Midbrain (tissue), 1 donor: ENCODE measurements at places on chromosomes 5 and 9.
A peak's percentile ranks its signal among the peaks of the same experiment; 100 is the strongest.

DNA sequence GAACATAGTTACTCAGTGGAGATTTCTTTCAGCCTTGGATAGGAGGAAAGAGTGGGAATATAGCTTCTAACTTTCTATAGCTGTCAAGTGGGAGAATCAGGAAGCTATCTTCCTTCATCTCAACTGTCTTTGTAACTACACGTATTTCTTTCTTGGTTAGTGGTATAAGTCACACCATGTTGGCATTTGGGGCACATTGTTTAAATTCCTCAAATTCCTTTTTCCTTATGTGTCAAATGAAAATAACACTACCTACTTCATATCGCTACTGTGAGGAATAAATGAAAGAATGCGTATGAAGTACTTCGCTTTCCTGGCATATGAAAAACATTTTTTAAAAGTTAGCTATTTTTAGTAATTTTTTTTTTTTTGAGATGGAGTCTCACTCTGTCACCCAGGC is 1082.5 kb upstream of the WWC1 start:
- DNase-seq = no peak

DNA sequence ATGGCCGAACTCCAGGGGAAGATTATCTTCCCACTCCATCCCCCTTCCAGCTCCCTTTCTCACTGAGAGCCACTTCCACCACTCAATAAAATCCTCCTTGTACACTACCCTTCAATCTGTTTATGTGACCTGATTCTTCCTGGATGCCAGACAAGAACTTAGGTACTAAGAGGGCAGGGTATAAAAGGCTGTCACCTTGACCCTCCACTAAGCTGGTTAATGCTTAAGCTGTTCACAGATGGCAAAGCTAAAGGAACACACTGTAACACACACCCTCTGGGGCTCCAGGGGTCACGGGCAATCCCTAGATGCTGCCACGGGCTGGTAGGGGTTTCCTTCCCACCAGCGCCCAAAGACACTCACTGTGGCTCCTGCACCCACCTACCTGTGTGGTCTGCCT is 58.6 kb upstream of the IL6ST start:
- no peak for DNase-seq

- no peak for DNase-seq
Observed at GRCh38 chr9:852539-852938, 11.0 kb downstream of the DMRT1 start.

- DNase-seq = no peak
Observed at GRCh38 chr9:17398350-17398749, 180.5 kb upstream of the SH3GL2 start.

DNA sequence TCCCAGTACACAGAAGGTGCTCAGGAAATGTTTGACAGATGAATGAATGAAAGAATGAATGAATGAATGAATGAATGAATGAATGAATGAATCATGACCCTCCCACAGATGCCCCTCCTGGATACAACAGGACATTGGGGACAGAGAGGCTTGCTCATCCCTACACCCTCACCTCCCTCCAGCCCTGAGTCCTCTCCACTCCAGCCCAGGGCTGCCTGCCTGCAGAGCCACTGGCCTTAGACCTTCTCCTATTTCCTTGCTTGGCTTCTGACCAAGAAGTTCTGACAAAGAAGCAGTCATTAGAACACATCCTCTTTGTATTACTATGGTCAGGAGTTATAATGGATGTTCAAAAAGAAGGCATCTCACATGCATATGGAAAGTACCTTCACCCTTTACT is 240.7 kb upstream of the DAPK1 start:
- no peak for DNase-seq

DNA sequence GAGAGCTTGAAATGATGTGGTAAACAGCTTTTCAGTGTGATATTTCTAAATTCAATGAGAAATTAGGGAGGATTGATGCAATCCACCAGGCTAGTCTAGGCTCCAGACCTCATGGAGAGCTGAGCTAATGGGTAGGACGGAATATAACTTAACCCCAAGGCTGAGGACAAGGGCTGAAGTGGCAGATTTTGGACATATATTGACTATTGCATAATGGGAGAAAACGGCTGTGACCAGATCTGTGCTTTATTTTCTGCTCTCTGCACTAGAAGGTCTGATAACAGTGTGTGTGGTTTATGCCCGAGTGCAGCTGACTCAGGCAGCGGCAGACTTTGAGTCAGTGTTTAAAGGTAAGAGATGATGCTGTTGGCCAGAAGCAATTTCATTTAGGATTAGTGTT is 70.6 kb downstream of the ACTBL2 start:
- DNase-seq = no peak

DNA sequence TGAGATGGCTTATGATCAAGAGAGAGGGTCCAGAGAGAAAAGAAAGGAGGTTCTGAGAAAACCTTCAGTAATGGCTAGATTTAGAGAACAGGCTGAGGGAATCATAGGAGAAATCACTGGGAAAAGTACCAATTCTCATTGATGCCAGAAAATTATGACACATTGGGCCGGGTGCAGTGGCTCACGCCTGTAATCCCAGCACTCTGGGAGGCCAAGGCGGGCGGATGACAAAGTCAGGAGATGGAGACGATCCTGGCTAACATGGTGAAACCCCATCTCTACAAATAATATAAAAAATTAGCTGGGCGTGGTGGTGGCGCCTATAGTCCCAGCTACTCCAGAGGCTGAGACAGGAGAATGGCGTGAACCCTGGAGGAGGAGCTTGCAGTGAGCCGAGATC is 29.5 kb upstream of the PLIN2 start:
- no peak for DNase-seq

DNA sequence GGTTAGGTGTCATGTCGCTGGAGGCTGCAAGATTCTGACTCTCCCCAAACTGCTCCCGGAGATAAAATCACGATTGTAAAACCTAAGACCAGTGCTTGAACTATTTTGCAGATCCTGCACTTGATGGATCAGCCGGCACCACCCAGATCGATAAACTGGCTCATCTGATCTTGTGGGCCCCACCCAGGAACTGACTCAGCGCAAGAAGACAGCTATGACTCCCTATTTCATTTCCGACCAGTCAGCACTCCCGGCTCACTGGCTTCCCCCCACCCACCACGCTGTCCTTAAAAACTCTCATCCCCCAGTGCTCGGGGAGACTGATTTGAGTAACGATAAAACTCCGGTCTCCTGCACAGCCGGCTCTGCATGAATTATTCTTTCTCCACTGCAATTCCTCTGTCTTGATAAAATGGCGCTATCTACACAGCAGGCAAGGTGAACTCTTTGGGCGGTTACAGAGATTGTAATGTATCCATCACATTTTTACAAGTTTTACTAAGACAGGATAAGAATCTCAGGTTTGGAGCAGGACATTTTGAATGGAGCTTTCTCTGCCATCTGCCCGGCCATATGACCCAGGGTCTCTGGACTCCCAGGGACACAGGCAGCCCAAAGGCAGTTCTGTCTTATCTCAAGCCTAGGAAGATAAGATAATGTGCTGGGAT is 10.6 kb upstream of the PPP1R26 start:
- no peak for DNase-seq

GRCh38 chr5:82151662-82152061 is 126.5 kb downstream of the RPS23 start:
- DNase-seq = no peak

GRCh38 chr5:79074641-79075040 is 5.1 kb downstream of the BHMT2 start:
- DNase-seq = no peak

- DNase-seq = peak; percentile 16
Observed at GRCh38 chr9:131997779-131998178, 81.9 kb downstream of the MED27 start.

GRCh38 chr9:128558431-128559310 is 6.3 kb downstream of the SPTAN1 start:
- DNase-seq = peak; percentile 88
